ENCODE measurements at places on chromosomes 5 and 9. TPM values are rescaled to one million over a fixed set of nuclear protein-coding genes. Genes with fewer than 3 reads are reported as not detected.

Gene TAS2R1
- polyA plus RNA-seq, result not detected

Gene SOHLH1
- not detected for polyA plus RNA-seq

Gene PCDHGC5
- polyA plus RNA-seq, result not detected

Gene SPINK7
- not detected for polyA plus RNA-seq

Gene RAPGEF1
- 4.6 TPM for polyA plus RNA-seq

Gene RELL2
- 3.8 TPM for polyA plus RNA-seq

Gene GFI1B
- polyA plus RNA-seq, result not detected

DNA sequence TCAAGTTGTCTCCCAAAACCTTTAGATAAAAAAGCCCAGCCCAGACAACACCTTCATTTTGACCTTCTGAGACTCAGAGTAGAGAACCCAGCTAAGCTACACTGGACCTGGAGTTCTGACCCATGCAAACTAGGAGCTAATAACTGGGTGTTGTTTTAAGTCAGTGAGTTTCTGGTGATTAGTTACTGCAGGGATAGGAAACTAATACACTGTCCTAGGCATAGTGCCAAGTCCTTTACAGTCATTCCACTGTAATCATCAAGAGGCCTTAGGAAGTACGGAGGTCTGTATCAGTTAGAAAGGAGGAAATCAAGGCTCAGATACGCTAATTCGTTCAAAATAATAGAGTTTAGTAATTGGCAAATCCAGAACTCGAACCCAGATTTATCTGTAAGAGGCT, 197.9 kb downstream of the KCTD16 start:
- DNase-seq, result no peak
- H3K4me1 ChIP-seq, result no peaks in the 10 kb centered on the region
- no peak overlapping the region for H3K27ac ChIP-seq
- no peaks in the 10 kb centered on the region for H3K36me3 ChIP-seq

DNA sequence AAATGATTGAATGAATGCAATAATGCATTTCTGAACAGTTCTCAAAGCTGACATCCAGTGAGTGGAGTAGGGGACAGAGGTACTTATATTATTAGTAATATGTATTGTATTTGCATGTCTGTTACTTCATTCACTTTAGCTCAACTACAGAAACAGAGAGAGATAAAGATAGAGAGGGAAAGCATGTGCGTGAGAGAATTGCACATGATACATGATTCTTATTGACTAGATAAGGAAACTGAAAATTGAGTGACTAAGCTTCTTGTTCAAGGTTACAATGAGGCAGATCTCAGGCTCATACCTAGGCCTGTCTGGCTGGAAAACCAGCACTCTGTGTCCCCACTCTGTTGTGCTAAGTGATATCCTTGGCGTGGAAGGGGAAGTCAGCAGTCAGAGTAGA, 337.7 kb upstream of the KLF4 start:
- no peak for DNase-seq
- no peak overlapping the region for H3K4me3 ChIP-seq
- no peak overlapping the region for H3K27ac ChIP-seq
- no peaks in the 10 kb centered on the region for H3K27me3 ChIP-seq

GRCh38 chr5:41875121-41875520, 4.9 kb upstream of the OXCT1 start:
- H3K27ac ChIP-seq, result no peak overlapping the region
- H3K4me3 ChIP-seq, result no peak overlapping the region
- no peaks in the 10 kb centered on the region for H3K36me3 ChIP-seq
- no peak for DNase-seq
- peaks cover 2% of the 10 kb centered on the region for H3K27me3 ChIP-seq

DNA sequence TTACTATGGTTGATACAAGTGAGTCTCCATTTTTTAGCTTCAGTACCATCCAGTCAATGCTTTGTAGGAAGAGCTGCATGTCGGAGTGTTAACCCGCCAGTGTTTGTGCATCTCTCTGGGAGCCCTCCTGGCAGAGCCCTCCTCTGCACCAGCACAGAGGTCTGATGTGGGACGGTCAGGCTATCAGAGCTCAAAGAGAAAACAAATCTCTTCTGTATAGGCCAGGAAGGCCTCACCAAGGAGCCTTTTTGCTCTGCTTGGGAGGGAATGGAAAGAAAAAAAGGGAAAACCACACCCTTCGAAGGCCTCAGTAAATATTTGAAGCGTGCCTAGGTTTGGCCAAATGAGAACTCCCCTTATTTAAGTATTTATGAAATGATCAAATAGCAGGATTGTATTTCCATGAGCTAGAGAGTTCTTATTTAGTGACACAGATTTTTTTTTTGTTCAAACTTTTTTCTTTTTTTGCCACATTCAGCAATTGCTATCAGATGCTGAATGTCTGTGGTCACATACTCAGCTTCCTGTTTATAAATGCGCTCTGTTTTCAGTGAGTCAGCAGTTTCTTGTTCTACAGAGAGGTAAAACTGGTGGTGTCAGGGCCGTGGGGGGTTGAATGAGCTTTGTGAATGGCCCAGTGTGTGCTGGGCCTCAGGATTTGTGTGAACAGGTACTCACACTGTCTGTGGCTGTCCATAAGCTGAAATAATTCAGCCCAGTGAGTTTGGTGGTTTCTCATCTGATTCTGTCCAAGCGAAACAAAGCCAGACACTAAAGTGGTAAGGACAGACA, 226.6 kb downstream of the SNX18 start:
- H3K4me1 ChIP-seq, result peaks cover 17% of the 10 kb centered on the region
- no peaks in the 10 kb centered on the region for H3K36me3 ChIP-seq
- peak overlapping the region; percentile 52 for H3K27ac ChIP-seq

DNA sequence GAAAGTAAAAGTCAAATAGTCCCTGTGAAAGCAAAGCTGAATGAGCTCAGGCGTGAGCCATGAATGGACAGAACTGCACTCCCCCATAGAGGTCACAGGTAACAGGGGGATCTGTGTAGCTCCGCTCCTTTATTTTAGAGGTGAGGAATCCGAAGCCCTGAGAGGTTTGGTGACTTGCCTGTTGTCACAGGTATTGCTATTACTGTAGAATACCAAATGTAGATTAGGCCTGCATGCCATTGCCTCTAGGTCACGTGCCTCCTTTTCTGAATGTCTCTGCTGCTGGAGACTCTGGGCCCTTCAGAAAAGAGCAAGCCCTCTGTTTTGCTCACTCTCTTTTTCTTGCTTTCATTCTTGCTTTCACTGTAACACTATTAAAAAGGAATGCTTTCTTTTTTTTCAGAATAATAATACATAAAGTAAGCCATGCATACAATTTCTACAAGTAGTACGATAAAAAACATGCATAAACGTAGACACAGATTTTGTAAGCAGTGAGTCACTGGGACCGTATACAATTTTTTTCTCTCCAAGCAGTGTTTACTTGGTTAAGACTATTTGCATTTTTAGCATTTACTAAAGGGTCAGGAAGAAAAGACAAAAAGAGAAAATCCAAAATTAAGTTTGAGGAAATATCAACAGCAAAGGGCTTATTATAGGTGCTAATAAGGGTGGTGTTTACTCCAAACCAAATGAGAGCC, 568.7 kb upstream of the ADAMTS16 start:
- no peak overlapping the region for H3K4me3 ChIP-seq
- no peaks in the 10 kb centered on the region for H3K4me1 ChIP-seq
- no peaks in the 10 kb centered on the region for H3K36me3 ChIP-seq
- H3K27me3 ChIP-seq, result no peaks in the 10 kb centered on the region

GRCh38 chr9:127828262-127829031, 25.8 kb downstream of the FPGS start:
- no peaks in the 10 kb centered on the region for H3K4me1 ChIP-seq
- H3K4me3 ChIP-seq, result no peak overlapping the region
- H3K27ac ChIP-seq, result no peak overlapping the region
- no peak for DNase-seq

DNA sequence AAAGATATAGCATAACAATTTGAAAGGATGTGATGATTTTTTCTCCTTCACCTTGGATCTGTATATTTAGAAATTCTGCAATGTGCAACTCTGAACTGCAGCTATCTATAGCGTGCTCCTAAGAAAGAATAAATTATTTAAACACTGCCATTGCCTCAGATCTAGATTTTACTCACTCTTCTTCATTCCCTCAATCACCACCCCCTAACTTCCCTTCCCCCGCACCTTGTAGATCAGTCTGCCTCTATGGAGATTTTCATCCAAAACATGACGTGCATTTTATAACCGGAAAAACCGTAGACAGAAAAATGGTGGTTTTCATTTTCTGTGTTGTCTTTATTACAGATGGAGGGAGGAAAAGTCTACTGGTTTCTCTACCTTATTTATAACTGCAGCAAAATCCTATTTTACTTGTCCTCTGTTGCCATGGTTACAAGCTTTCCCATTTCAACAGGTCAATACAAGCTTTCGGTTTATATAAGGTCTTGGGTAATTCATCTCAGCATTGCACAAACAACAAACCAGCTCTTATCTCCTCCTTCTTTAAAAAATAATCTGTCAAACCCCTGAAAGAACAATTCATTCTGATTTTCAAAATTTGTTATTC, 480.0 kb downstream of the TAF11L14 start:
- H3K36me3 ChIP-seq, result no peaks in the 10 kb centered on the region
- H3K27ac ChIP-seq, result no peak overlapping the region
- H3K4me3 ChIP-seq, result no peak overlapping the region
- H3K4me1 ChIP-seq, result no peaks in the 10 kb centered on the region

GRCh38 chr5:80619086-80619485, 35.4 kb upstream of the MSH3 start:
- no peak overlapping the region for H3K27ac ChIP-seq
- H3K27me3 ChIP-seq, result no peaks in the 10 kb centered on the region
- no peaks in the 10 kb centered on the region for H3K36me3 ChIP-seq

- H3K27me3 ChIP-seq, result no peaks in the 10 kb centered on the region
- H3K36me3 ChIP-seq, result no peaks in the 10 kb centered on the region
- H3K4me1 ChIP-seq, result peaks cover 31% of the 10 kb centered on the region
- H3K27ac ChIP-seq, result no peak overlapping the region
Measured at GRCh38 chr9:34382054-34382453, 5.4 kb upstream of the MYORG start.

DNA sequence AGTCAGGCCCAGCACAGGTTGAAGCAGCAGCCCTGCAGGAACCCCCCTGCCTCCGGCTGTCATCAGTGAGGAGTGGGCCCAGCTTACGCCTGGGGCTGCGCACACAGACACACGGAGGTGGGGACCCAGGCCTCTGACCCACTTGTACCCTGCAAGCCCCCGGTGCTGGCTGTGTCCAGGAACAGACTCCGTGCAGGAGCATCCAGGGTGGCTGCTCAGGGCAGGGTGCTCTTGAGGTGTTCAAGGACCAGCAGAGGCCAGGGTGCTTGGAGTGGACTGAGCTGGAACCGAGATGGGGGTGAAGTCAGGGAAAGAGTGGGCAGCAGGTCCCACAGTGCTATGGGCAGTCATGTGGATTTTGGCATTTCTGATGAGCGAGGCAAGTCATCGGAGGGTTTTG, 199.5 kb downstream of the CACNA1B start:
- H3K27ac ChIP-seq, result no peak overlapping the region
- no peak overlapping the region for H3K4me3 ChIP-seq
- no peak for DNase-seq

GRCh38 chr9:19284729-19285128, 54.2 kb downstream of the DENND4C start:
- H3K27me3 ChIP-seq, result no peaks in the 10 kb centered on the region
- H3K4me1 ChIP-seq, result no peaks in the 10 kb centered on the region
- no peak for DNase-seq
- H3K36me3 ChIP-seq, result peaks cover 14% of the 10 kb centered on the region

DNA sequence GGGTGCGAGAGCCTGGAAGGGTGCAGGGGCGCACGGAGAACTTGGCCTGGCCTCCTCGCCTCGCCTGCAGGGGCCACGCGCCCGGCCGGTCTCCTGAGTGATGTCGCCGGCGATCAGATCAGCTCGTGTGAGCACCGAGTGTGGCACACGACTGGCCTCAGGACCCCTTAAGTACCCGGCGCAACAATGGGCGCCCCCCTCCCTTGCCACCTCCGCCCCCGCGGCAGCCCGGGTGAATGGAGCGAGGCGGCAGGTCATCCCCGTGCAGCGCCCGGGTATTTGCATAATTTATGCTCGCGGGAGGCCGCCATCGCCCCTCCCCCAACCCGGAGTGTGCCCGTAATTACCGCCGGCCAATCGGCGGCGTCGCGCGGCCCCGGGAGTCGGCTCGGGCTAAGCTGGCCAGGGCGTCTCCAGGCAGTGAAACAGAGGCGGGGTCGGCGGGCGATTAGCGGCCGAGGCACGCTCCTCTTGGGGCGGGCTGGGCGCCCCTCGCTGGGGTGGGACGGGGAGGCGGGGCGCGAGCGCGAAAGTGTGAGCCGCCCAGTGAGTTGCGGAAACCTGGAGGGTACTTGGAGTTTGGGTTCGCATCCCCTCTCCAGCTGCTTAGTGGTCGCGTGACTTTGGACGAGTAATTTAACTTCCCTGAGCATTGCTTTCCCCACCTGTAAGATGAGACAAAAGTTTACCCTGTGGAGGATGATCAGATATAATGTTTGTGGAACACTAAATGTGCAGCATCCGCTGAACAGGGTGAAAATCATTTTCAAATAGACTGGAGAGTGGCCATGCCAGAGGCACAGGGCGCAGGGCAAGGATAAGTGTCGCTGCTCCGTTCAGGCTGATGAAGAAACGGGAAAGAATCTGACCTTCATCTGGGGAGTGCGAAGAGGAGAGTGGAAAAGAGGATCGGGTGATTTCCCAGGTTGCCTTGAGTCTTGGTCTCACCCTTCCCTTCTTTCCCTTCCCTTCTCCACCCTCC, at the start of gene NEUROG1:
TSS of gene NEUROG1 (minus strand) at position 145 of the 982 bp plus-strand sequence. CDS start 274 bp downstream, outside the sequence.
- H3K27ac ChIP-seq, result no peak within 1 kb of the TSS
- no peaks in the 10 kb centered on the region for H3K4me1 ChIP-seq
- DNase-seq, result no peak
- peaks cover 40% of the 10 kb centered on the region for H3K27me3 ChIP-seq
- H3K4me3 ChIP-seq, result no peak within 1 kb of the TSS

DNA sequence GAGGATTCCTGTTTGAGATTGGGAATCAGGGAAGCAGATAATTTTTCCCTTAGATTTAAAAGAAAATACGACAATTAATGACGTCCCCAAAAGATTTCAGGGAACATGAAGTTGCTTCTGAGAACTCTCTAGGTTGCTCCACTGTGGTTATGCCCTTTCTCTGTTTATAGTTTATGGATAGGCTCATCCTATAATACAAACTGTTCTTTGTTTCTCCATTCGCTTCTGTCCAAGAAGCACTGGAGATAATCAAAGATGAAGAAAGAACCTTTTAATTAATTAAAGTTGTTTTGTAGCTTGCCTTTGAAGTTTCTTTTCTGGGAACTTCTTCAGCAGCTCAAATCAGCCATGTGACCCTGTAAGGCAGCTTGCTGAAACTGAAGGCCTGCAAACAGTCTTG, 87.5 kb downstream of the CHSY3 start:
- no peak for DNase-seq
- H3K27ac ChIP-seq, result no peak overlapping the region
- no peak overlapping the region for H3K4me3 ChIP-seq

GRCh38 chr9:92968081-92968480, 20.8 kb downstream of the FGD3 start:
- H3K27ac ChIP-seq, result peak overlapping the region; percentile 82
- H3K4me3 ChIP-seq, result peak overlapping the region; percentile 94
- H3K27me3 ChIP-seq, result no peaks in the 10 kb centered on the region
- DNase-seq, result peak; percentile 59

- H3K4me3 ChIP-seq, result no peak overlapping the region
- no peak for DNase-seq
- H3K27me3 ChIP-seq, result peaks cover 2% of the 10 kb centered on the region
- no peak overlapping the region for H3K27ac ChIP-seq
Measured at GRCh38 chr5:151574444-151574996, 16.6 kb downstream of the FAT2 start.

Measured in CD4-positive, CD25-positive, alpha-beta regulatory T cell (primary cell).